ENCODE measurements at places on chromosomes 7 and 10.

DNA sequence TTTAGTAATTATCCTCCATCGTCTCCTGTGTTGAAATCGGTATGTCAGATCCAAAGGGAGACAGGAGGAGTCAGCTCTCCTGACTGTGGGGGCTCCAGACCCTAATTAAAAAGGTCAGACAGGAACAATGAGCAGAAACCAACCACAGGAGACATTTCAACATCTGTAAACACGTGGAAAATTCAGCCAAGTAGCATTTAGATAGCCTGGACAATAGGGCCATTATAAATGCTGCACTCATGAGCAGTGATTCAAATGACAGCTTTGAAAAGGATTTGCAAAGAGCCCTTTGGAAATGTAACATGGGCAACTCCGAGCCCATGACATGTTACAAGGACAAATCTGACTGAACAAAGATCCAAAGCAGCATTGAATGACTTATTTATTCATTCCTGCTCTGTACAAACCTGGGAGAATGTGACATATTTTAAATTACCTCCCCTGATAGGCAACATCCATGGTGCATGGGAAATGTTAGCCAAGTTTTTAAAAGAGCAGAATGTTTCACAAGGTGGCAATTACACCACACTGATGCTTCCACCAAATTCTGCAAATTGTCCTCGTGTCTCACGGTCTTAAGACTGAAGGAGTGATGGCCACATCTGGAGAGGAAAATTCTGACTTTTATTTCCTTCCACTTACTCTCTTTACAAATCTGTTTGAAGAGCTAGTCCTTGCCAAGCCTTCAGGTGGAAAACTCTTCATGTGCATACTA lies 113.3 kb upstream of the KMT2E start:
- DNase-seq = no peak

- no peak for DNase-seq
Observed at GRCh38 chr7:19464241-19464640, 244.6 kb downstream of the POLR1F start.

DNA sequence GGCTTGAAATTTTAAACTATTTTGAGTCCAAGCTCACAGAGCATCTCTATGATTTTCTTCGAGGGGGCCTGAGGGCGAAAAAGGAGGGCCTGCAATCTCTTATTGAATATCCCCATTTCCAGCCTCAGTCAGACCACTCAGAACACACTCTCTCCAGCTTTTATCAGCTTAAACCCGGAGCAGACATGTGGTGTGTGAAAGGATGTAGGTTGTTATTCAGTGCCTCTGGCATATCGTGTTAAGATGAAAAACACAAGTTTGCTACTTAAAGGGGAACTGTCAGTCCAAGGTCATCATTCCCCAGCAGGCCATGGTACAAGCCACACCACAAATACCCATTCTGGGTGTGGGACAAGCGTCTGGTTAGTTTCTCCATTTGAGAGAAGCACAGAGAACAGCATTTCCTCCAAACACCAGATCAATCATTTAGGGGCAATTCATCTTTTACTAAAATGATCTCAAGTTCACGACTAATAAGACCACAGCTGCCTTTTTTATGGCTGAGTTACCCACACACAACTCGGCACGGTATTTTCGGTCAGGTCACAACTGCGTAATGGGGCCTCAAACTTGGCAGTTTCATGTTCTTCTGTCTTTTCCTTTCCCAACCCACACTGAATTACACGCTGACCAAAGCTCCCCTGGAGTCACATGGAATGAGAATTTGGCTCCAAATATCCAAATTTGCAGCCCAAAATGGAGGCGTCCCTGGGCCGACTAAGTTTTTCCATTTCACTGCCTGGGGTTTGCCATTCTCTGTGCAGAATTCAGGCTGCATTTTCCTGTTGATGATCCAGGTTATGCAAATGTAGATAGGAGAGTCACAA lies 188.4 kb downstream of the SEM1 start:
- DNase-seq = no peak

DNA sequence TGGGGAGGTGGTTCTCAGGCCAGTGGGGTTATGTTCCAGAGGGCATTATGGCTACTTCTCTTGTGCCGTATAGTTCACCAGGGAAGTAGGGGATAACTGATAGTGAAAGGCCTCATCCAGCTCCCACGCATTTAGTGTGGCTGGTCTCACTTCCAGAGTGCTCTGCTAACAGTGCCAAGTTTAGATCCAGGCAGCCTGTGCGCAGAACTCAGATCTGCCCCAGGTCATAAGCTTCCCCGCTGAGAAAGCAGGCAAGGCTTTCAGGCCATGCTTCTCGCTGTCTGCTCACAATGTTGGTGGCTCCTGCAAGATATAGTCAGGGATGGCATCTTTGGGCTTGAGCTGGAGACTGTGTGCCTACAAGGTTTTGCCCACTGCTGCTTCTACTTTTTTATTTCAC lies 11.3 kb downstream of the AGK start:
- no peak for DNase-seq

GRCh38 chr10:18290651-18291313 lies 150.6 kb downstream of the CACNB2 start:
- peak; percentile 20 for DNase-seq

DNA sequence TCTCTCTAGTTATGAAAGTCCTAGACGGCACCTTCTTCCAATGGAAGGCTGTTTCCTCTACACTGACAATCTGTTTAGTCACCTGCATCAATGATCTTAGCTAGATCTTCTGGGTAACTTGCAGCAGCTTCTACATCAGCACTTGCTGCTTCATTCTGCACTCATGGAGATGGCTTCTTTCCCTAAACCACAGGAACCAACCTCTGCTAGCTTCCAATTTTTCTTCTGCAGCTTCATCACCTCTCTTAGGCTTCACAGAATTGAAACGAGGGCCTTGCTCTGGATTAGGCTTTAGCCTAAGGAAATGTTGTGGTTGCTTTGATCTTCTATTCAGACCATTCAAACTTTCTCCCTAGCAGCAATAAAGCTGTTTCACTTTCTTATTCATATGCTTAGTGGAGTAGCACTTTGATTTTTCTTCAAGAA lies 24.6 kb downstream of the NAMPT start:
- DNase-seq = no peak

DNA sequence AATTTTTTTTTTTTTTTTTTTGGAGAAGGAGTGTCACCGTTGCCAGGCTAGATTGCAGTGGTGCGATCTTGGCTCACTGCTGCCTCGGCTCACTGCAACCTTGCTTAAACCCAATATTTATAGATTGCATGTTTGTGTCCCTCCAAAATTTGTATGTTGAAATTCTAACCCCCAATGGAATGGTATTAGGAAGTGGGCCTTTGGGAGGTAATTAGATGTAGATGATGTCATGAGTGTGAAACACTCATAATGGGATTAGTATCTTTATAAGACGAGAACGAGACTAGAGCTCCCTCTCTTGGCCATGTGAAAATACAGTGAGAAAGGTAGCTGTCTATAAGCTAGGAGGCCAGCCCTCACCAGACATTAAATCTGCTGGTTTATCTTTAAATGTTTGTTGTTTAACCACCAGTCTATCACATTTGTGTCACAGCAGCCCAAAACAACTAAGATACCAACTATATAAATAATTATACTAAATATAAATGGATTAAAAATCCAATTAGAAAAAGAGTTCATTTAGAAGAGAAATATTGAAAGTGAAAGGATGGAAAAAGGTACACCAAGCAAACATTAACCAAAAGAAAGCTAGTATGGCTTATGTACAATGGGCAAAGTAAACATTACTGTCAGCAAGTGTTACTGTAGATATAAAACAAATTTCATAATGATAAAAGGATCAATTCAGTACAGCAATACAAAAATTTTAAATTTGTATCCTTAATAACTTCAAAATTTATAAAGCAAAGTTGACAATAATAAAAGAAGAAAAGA lies 9.3 kb downstream of the TCAF1 start:
- no peak for DNase-seq

DNA sequence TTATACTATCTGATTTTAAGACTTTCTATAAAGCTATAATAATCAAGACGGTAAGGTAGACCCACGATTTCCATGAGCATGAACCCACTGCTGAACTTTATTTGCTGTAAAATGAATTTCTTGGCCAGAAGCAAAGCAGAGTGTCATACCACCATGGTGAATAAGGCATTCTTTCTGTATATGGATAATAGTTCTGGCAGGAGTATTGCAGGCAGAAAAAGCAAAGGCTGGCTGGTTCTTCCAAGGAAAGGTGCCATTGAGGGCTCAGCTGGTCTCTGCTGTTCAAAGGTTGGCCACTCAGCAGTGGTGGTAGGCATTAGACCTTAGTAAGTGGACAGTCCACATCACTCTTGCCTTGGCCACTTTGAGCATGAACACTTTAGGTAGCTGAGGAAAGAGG lies 104.1 kb upstream of the KCNMA1 start:
- DNase-seq = no peak

DNA sequence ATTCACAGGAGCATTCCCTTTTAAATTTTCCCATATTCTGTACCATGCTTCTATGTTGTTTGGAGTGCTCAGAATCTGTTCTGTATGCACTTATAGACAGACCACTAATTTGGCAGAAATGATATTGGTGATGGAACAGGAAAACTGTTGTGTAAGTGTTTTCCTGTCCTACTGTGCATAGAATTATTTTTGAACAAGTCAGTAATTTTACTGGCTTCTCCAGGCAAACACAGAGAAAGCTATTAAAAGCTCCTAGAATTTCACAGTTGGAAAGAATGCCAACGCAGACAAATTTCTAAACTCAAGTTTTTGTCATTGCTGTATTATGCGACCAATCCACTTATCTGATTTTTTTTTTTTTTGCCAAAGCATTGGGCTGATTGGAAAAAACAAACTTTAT lies 55.7 kb downstream of the ANKMY2 start:
- DNase-seq = no peak

- no peak for DNase-seq
Observed at GRCh38 chr10:116452338-116452720, 24.7 kb downstream of the PNLIPRP3 start.

GRCh38 chr7:143434660-143435059 lies 8.6 kb upstream of the TAS2R60 start:
- DNase-seq = no peak

All from NCI-H510A (cell line).